ENCODE measurements at places on chromosomes 5 and 9. TPM values are rescaled to one million over a fixed set of nuclear protein-coding genes. Genes with fewer than 3 reads are reported as not detected.

GRCh38 chr5:127649018-127649439 lies at the start of gene CTXN3:
Gene CTXN3 (plus strand): TSS chr5:127649082. CDS start chr5:127657522, 8,440 bp downstream.
- no peak for DNase-seq
- H3K27me3 ChIP-seq, result peaks cover 91% of the 10 kb centered on the region
- H3K36me3 ChIP-seq, result no peaks in the 10 kb centered on the region
- H3K27ac ChIP-seq, result no peak within 1 kb of the TSS
- H3K4me3 ChIP-seq, result no peak within 1 kb of the TSS

DNA sequence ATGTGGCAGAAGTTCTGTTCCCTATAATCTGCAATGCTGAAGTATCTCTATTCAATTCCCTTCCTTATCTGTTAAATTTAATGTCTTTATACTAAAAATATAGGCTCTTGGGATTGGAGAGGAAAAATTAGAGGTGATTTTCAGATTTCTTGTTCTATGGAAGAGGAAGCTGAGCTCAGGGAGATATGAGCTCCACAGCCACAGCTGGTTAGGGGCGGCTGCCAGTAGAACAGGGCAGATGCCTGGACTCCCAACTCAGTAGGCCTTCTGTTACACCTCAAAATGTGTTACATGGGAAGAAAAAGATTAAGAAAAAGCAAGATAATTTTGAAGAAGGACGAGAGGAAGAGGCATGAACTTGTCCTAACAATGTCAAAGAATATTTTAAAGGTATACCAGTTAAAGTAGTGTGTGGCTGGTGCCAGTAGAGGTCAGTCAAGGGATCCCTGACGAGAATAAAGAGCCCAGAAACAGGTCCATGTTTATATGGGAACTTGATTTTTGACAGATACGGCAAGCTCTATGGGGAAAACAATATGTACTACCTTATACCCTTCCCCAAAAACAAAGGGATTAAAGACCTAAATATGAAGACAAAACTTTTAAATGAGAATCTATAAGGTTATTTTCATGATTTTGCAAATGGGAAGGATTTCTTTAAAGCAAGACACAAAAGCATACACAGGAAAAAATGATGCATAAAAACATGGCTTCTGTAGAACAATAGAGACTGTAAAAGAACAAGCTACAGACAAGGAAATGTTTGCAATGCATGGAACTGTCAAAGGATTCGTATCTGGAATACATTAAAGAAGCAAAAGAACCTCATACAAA lies 28.7 kb downstream of the DNAJC21 start:
- no peaks in the 10 kb centered on the region for H3K4me1 ChIP-seq
- no peak overlapping the region for H3K27ac ChIP-seq
- peak; percentile 41 for DNase-seq
- peaks cover 15% of the 10 kb centered on the region for H3K36me3 ChIP-seq
- H3K27me3 ChIP-seq, result no peaks in the 10 kb centered on the region

Gene WDR70
- total RNA-seq, result 55.2 TPM

Gene LCN1
- not detected for total RNA-seq

- no peaks in the 10 kb centered on the region for H3K4me1 ChIP-seq
- peaks cover 11% of the 10 kb centered on the region for H3K27me3 ChIP-seq
- no peak overlapping the region for H3K27ac ChIP-seq
Observed at GRCh38 chr5:73344835-73345234, 103.7 kb downstream of the FOXD1 start.

DNA sequence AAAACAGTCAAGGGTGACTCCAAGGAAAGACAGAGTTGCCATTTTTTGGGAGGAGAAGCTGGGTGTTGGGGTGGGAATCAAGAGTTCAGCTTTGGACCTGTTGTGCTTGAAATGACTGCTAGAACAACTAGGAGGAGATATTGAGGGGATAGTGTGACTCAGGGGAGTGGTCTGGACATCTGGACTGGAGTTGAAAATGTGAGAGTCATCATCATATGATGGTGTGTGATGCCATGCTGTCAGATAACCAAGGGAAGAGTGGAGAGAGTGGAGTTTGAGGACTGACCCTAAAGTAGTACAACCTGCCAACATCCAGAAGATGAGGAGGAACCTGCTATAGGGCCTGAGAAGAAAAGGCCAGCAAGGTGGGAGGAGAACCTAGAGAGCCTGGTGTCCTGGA lies 199.7 kb downstream of the ARHGEF28 start:
- H3K4me1 ChIP-seq, result no peaks in the 10 kb centered on the region
- no peaks in the 10 kb centered on the region for H3K27me3 ChIP-seq
- H3K27ac ChIP-seq, result no peak overlapping the region
- no peak overlapping the region for H3K4me3 ChIP-seq
- H3K36me3 ChIP-seq, result no peaks in the 10 kb centered on the region

DNA sequence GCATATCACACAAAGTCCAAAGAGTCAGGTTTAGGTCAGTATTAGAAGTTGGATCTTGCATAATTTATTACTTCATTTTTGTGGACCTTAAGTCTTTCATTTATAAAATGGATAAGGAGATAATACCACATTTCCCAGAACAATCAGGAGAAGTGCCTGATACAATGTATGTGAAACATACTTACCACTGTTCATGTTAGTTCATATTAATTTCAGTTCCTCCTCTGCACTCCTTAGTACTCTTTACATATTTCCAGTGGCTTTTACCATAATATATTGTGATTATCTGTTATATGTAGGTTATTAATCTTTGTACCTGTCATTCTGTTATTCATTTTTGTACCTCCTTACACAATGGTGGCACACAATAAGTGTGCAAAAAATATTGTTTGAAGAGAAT lies 214.4 kb downstream of the ARL15 start:
- DNase-seq, result no peak
- H3K36me3 ChIP-seq, result no peaks in the 10 kb centered on the region
- H3K4me3 ChIP-seq, result no peak overlapping the region
- H3K27me3 ChIP-seq, result no peaks in the 10 kb centered on the region
- peaks cover 2% of the 10 kb centered on the region for H3K4me1 ChIP-seq

DNA sequence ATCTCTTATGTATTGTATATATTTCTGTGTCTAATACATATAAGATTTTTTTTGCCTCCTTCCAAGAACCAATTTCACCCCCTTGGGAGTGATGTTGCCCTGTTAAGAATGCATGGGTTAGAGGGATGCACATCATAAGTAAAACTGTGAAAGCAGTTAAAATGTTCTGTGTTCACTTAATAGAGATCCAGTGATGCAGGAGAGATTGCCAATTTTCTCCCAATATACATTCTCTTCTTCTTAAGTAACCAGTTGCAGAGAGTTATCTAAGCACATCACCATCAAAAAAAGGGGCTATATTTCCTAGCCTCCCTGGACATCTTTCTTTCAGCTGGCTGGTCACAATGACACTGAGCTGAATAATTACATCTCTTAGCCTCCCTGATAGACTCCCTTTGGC lies 307.0 kb downstream of the OSTF1 start:
- no peak for DNase-seq
- H3K27ac ChIP-seq, result no peak overlapping the region
- H3K27me3 ChIP-seq, result no peaks in the 10 kb centered on the region
- H3K4me3 ChIP-seq, result no peak overlapping the region
- no peaks in the 10 kb centered on the region for H3K36me3 ChIP-seq

- H3K27ac ChIP-seq, result no peak overlapping the region
- no peak for DNase-seq
- peaks cover 10% of the 10 kb centered on the region for H3K4me1 ChIP-seq
- H3K36me3 ChIP-seq, result no peaks in the 10 kb centered on the region
- H3K4me3 ChIP-seq, result peak overlapping the region; percentile 55
Observed at GRCh38 chr9:121700165-121700831, 48.9 kb downstream of the DAB2IP start.

Gene UBE2R2
- total RNA-seq, result 49.2 TPM

- H3K27ac ChIP-seq, result no peak overlapping the region
- peaks cover 9% of the 10 kb centered on the region for H3K4me1 ChIP-seq
- H3K36me3 ChIP-seq, result no peaks in the 10 kb centered on the region
Observed at GRCh38 chr9:5832071-5832537, 813 bp downstream of the ERMP1 start.

GRCh38 chr9:95778957-95779356 lies 96.5 kb upstream of the ERCC6L2 start:
- H3K4me3 ChIP-seq, result no peak overlapping the region
- H3K4me1 ChIP-seq, result no peaks in the 10 kb centered on the region
- no peaks in the 10 kb centered on the region for H3K27me3 ChIP-seq
- DNase-seq, result no peak
- no peaks in the 10 kb centered on the region for H3K36me3 ChIP-seq
- H3K27ac ChIP-seq, result no peak overlapping the region

- no peak overlapping the region for H3K4me3 ChIP-seq
- no peaks in the 10 kb centered on the region for H3K36me3 ChIP-seq
- H3K27ac ChIP-seq, result no peak overlapping the region
- no peak for DNase-seq
Observed at GRCh38 chr9:118444403-118444802, 740.2 kb downstream of the TLR4 start.

DNA sequence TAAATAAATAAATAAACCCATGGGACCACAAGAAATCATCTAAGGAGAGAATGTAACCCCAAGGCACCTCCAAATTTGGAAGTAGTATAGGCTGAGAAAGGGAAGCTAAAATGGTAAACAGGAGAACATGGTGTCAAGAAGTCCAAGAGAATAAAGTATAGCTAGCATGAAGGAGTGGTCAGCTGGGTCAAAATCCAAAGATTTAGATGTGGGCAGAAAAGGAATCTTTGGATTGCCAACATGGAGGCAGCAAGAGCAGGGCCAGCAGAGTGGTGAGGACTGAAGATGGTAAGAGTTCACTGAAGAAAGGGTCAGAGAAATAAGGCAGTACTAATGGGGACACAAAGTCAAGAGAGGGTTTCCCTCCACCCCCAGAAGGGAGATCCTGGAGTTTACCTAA lies 53.0 kb downstream of the TSSK1B start:
- no peaks in the 10 kb centered on the region for H3K4me1 ChIP-seq
- no peak overlapping the region for H3K4me3 ChIP-seq
- DNase-seq, result no peak

- no peak for DNase-seq
- H3K36me3 ChIP-seq, result no peaks in the 10 kb centered on the region
- no peaks in the 10 kb centered on the region for H3K4me1 ChIP-seq
- H3K27me3 ChIP-seq, result no peaks in the 10 kb centered on the region
Observed at GRCh38 chr5:152309926-152310450, 95.1 kb downstream of the NMUR2 start.

Gene OR1J2
- total RNA-seq, result not detected

DNA sequence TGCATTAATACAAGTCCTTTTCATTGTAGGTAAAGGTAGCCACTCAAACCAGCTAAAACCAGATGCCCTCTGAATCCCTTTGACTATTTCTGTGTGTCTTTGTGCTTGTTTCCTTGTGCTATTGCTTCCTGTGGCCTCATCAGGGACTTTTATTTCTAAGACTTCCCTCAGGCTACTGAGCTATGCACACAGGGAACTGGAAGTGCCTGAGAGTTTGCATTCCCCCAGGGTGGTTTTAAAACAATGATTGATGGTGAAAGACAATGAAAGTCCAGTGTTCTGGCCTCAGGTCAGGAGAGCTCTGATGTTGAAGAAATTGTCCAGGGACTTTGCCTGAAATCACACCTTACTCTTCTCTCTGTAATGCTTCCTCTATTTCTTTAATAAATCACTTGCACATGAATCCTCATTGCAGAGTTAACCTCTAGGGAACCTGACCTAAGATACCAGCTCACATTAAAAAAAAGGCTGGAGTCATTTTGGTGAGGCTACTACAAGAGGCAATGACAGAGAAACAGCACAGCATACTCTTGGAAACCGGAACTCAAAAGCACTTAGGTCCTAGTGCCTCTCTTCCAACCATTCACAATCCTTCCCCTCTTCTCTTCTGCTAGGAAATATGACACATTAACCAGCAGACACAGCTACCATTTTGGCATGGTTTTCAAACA lies 158.1 kb upstream of the NREP start:
- no peak for DNase-seq
- H3K36me3 ChIP-seq, result no peaks in the 10 kb centered on the region
- H3K27me3 ChIP-seq, result no peaks in the 10 kb centered on the region
- no peak overlapping the region for H3K4me3 ChIP-seq
- no peaks in the 10 kb centered on the region for H3K4me1 ChIP-seq

GRCh38 chr5:110899566-110900412 lies 161.0 kb downstream of the SLC25A46 start:
- no peaks in the 10 kb centered on the region for H3K4me1 ChIP-seq
- no peaks in the 10 kb centered on the region for H3K36me3 ChIP-seq
- no peak overlapping the region for H3K27ac ChIP-seq
- DNase-seq, result no peak

GRCh38 chr5:7668161-7668560 lies 182.8 kb downstream of the CFAP90 start:
- no peak overlapping the region for H3K27ac ChIP-seq
- H3K4me3 ChIP-seq, result no peak overlapping the region
- H3K36me3 ChIP-seq, result no peaks in the 10 kb centered on the region
- no peaks in the 10 kb centered on the region for H3K27me3 ChIP-seq

Gene RASGRF2
- 8.4 TPM for total RNA-seq

All from A673 (cell line).